CD4-positive, alpha-beta T cell (primary cell): ENCODE measurements at places on chromosomes 7 and 10.
A peak's percentile ranks its signal among the peaks of the same experiment; 100 is the strongest.

DNA sequence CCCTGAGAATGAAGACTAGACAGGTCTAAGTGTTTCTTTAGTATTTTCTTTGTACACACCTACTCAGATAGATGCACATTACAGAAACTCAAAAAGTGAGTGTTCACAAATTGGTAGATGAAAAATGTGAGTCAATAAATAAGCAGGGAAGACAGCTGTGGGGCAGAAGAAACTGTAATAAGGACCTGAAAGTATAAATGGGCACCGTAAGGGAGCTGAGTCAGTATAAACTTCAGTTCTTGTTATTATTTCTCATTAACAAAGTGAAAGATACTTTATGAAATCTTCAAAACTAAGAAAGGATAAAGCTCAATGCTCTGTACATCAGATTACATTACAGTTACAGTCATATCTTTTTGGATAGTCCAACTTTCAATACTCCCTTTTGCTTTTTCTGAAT is 2.5 kb downstream of the MTPN start:
- DNase-seq: no peak
- no peaks in the 10 kb centered on the region for H3K27me3 ChIP-seq
- H3K36me3 ChIP-seq: peaks cover 35% of the 10 kb centered on the region
- H3K4me3 ChIP-seq: no peak overlapping the region
- H3K27ac ChIP-seq: no peak overlapping the region

GRCh38 chr7:13880789-13881188 is 108.7 kb downstream of the ETV1 start:
- H3K27me3 ChIP-seq: no peaks in the 10 kb centered on the region
- DNase-seq: no peak
- H3K36me3 ChIP-seq: no peaks in the 10 kb centered on the region
- no peak overlapping the region for H3K27ac ChIP-seq
- no peak overlapping the region for H3K4me3 ChIP-seq
- no peaks in the 10 kb centered on the region for H3K4me1 ChIP-seq

DNA sequence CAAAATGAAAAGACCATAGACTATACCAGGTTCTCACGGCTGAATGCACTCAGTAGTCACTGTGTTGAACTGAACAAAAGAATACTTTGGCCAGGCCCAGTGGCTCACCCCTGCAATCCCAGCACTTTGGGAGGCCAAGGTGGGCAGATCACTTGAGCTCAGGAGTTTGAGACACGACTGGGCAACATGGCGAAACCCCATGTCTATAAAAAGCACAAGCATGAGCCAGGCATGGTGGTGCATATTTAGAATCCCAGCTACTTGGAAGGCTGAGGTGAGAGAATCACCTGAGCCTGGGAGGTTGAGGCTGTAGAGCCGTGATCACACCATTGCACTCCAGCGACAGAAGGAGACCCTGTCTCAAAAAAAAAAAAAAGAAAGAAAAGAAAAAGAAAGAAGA is 12.5 kb downstream of the SFXN4 start:
- DNase-seq: no peak
- H3K4me3 ChIP-seq: no peak overlapping the region
- H3K36me3 ChIP-seq: peaks cover 62% of the 10 kb centered on the region
- H3K27ac ChIP-seq: no peak overlapping the region
- H3K27me3 ChIP-seq: no peaks in the 10 kb centered on the region
- H3K4me1 ChIP-seq: no peaks in the 10 kb centered on the region

DNA sequence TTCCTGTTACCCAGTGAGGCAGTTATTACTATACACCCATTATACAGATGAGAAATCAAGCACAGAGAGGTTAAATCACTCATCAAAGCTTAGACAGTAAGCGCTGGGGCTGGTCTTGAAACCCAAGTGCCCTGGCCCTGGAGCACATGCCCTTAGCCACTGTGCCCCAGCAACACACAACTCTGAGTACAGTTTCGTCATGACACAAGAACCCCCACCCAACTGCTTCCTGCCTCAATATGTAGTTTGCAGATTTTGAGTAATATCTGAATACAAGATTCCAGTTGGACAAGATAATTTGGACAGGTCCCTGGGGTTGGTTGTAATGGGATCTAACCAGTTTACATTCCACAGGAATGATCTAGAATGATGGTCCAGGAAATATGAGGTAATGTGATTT is 62.8 kb downstream of the SH3PXD2A start:
- DNase-seq: no peak
- no peaks in the 10 kb centered on the region for H3K27me3 ChIP-seq
- peaks cover 11% of the 10 kb centered on the region for H3K4me1 ChIP-seq
- no peaks in the 10 kb centered on the region for H3K36me3 ChIP-seq

GRCh38 chr7:101315336-101315735 is 6.3 kb downstream of the IFT22 start:
- no peaks in the 10 kb centered on the region for H3K4me1 ChIP-seq
- no peak overlapping the region for H3K27ac ChIP-seq
- peaks cover 2% of the 10 kb centered on the region for H3K27me3 ChIP-seq
- H3K36me3 ChIP-seq: peaks cover 3% of the 10 kb centered on the region
- peak; percentile 16 for DNase-seq
- H3K4me3 ChIP-seq: no peak overlapping the region

- no peaks in the 10 kb centered on the region for H3K36me3 ChIP-seq
- DNase-seq: no peak
- H3K4me1 ChIP-seq: peaks cover 8% of the 10 kb centered on the region
- H3K27me3 ChIP-seq: no peaks in the 10 kb centered on the region
- H3K4me3 ChIP-seq: no peak overlapping the region
- no peak overlapping the region for H3K27ac ChIP-seq
These were observed 146.0 kb downstream of the SND1 start for GRCh38 chr7:127798023-127798422.

DNA sequence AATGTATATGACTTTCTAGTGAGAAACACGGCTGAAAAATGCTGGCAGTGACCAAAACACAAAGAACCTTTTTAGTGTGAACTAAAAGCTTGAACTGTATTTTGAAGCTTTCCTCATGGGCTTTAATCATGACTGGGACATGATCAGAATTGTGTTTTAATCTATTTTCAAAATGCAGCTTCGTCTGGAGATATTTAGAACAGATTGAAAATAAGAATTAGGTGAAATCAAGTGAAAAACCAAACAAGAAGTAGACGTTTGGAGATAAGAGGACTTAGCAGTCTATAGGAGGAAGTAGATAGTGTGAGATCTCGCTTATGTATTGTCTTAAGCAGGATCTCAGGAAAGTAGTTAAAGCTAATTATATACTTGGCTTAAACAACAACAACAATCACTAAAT is 865.4 kb upstream of the MBL2 start:
- no peaks in the 10 kb centered on the region for H3K27me3 ChIP-seq
- no peak for DNase-seq
- no peaks in the 10 kb centered on the region for H3K4me1 ChIP-seq
- no peak overlapping the region for H3K27ac ChIP-seq
- H3K36me3 ChIP-seq: no peaks in the 10 kb centered on the region

DNA sequence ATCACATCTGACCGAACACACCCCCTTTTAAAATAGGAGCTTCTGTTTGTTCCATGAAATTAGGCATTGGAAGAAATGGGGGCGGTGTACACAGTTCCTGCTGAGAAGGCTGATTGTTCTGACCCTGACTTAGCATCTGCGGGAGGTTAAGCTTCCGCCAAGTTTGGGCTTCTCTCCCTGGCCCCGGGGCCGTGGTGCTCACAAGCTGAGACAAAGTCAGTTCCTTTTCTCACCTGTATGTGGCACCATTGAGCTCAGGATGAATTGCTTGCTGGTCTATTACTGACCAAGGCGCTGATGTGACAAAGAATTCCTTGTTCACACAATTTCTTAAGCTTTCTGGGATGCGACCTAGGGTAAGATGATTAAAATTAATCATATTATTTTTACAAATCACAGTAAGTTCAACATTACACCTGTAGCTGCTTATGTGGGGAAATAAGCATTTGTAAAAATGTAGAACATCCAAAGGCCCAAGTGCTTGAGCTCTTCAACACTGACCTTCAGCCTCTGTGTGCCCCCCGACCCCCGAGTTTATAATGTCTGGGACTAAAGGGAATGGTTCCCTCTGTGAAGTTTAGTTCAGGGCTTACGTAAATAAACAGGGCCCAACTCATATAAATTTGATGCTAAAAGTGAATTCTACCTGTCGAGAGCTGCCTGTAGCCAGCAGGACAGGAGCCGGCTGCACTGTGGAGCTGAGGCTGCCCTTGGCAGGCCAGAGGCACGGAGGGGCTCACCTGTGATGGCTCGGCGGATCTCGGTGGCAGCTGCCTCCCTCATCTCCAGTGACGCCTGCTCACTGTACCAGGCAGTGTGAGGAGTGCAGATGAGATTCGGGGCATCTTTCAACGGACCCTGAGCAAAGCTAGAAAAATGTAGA is 50.8 kb downstream of the ZRANB1 start:
- no peak overlapping the region for H3K27ac ChIP-seq
- peaks cover 5% of the 10 kb centered on the region for H3K36me3 ChIP-seq
- no peaks in the 10 kb centered on the region for H3K4me1 ChIP-seq

DNA sequence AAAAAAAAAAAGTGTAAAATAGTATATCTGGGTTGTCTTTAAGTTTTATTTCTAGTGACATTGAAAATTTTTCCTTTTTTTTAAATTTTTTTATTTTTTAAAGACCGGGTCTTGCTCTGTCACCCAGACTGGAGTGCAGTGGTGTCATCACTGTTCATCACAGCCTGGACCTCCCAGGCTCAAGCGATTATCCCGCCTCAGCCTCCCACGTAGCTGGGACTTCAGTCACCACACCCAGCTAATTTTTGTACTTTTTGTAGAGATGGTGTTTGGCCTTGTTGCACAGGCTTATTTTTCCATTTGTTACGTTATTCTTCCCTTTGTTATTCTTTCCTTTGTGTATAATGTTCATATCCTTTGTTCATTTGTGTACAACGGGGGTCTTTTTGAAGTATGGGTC is 30.1 kb downstream of the TSPAN14 start:
- H3K4me3 ChIP-seq: peak overlapping the region; percentile 37
- H3K4me1 ChIP-seq: peaks cover 83% of the 10 kb centered on the region
- no peaks in the 10 kb centered on the region for H3K27me3 ChIP-seq
- peak overlapping the region; percentile 81 for H3K27ac ChIP-seq
- no peak for DNase-seq

DNA sequence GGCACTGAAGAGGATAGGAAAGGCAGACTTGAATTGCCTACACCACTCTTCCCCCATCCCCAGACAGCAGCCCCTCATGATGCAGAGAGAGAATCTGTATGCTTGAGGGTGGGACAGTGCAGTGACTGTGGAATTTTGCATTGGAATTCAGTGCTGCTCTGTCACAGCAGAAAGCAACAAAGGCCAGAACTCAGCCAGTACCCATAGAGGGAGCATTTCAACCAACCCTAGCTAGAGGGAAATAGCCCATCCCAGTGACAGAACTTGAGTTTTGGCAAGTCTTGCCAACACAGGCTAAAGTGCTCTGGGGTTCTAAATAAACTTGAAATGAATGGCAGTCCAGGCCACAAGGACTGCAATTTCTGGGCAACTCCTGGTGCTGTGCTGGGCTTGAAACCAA is 80.4 kb downstream of the TES start:
- H3K36me3 ChIP-seq: no peaks in the 10 kb centered on the region
- peaks cover 18% of the 10 kb centered on the region for H3K27me3 ChIP-seq
- DNase-seq: no peak
- H3K4me1 ChIP-seq: no peaks in the 10 kb centered on the region
- H3K27ac ChIP-seq: no peak overlapping the region
- no peak overlapping the region for H3K4me3 ChIP-seq

- peaks cover 3% of the 10 kb centered on the region for H3K27me3 ChIP-seq
- H3K4me3 ChIP-seq: no peak overlapping the region
- DNase-seq: no peak
- H3K4me1 ChIP-seq: no peaks in the 10 kb centered on the region
- no peak overlapping the region for H3K27ac ChIP-seq
These were observed 149.8 kb downstream of the XPNPEP1 start for GRCh38 chr10:109773288-109774120.

DNA sequence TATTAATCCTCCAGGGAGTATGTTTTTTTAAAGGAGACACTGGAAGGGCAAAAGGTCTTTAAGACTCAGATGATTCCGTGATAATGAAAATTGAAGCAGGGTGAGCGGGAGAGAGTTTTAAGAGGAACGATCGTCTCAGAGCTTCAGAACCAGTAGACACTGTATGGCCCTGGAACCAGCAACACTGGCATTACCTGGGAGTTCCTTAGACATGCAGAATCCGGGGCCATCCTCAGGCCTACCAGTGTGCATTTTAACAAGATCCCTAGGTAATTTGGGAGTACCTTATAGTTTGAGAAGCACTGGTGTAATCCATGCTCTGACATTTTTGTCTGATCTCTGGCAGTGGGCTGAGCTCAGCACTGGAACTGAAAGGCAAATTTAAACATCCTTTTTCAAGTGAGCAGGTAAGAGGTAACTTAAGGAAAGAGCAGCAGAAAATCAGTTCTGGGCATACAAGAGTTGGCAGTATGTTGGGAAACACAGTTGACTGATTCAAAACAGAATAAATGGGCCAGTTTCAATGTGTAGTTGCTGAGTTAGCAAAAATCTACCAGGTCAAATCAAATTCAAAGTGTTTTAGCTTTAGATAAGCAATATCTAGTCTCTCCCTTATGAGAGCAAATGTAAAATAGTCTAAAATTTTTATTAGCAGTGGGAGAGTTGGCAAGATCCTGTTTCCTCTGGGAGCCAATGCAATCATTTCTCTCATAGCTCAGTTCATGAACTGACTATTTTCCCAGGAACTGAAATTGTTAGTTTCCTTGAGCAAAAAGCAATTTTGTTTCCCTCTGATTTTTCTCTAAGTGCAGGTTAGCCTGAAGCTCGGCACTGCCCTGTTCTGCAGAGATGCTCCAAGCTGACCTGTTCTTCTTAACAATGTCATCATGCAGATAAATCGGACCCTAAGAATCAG is 97.2 kb upstream of the ELMO1 start:
- H3K27ac ChIP-seq: no peak overlapping the region
- no peak overlapping the region for H3K4me3 ChIP-seq
- H3K4me1 ChIP-seq: no peaks in the 10 kb centered on the region
- no peaks in the 10 kb centered on the region for H3K36me3 ChIP-seq
- no peak for DNase-seq
- H3K27me3 ChIP-seq: no peaks in the 10 kb centered on the region

- no peaks in the 10 kb centered on the region for H3K27me3 ChIP-seq
- H3K4me3 ChIP-seq: no peak overlapping the region
- no peak overlapping the region for H3K27ac ChIP-seq
- H3K36me3 ChIP-seq: no peaks in the 10 kb centered on the region
These were observed 62.1 kb upstream of the TCF7L2 start for GRCh38 chr10:112887968-112888367.

DNA sequence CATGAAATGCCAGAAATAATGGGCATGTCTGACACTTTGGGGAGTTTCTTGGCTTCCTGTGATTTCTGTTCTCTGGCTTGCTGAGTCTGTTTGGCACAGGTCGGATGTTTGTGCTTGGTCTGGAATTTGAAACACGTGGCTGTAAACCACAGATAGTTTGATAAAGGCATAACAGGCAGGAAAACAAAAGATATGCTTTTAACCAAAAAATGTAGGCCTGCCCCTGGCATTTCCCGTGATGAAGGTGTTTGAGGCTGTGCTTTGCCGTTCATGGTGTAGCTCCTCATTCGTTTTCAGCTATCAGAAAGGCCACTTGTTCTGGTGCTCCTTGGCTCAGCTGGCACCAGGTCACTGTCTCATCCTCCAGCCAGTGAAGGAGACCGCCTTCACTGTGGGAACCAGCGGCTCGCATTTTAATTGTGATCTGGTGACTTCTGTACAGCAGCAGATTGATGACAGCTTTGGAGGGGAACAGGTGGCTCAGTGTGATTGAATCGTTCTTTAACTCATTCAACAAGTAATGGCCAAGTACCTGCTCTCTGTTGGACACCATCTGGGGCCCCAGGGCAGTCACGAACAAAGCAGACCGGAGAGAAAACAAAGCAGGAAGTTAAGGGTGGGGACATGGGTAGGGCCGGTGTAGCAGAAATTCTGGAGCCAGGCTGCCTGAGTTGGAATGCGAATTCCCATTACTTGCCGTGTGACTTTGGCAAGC is 111.5 kb downstream of the CCNY start:
- no peaks in the 10 kb centered on the region for H3K27me3 ChIP-seq
- no peaks in the 10 kb centered on the region for H3K36me3 ChIP-seq
- peak; percentile 25 for DNase-seq
- peaks cover 58% of the 10 kb centered on the region for H3K4me1 ChIP-seq
- H3K27ac ChIP-seq: peak overlapping the region; percentile 64
